ENCODE measurements at places on chromosomes 4 and X.

DNA sequence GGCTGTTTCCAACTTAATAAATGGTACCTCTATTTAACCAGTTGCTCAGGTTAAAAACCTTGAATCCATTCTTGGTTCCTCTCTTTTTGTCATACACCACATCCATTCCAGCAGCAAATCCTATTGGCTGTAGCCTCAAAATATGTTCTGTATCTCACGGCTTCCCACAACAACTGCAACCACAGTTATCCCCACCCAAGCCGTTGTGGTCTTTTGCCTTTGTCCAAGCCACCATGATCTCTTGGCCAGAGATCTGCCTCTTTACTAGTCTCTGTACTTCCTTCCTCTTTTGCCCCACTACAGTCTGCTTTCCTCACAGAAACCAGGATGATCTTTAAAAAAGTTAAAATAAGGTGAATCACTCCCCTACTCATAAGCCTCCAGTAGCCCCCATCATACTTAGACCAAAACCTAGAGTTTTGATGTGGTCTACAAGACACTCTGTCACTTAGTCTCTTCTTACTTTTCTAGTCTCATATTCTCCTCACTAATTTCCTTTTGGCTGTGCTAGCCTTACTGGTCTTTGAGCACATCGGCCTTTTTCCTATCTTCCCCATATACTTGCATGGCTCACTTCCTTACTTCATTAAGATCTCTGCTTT is 10.3 kb downstream of the MAOA start:
- no peak for DNase-seq

DNA sequence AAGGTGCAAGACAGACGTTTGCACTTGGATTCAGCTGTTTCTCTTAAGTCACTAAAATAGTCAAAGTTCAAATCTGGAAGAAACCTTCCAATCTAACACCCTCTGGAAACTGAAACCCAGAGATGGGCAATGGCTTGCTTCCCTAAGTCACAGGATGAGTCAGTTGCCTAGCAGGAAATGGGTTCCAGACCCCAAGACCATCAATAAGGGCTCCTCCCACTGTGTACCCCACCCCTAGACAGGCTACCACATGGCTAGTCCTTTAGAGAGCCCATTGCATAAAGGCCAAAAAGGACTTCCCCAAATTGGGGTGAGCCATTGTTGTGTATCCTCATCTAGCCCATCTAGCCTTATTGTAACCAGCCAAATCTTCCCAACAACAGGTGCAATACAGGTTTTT is 216.2 kb downstream of the HS6ST2 start:
- no peak for DNase-seq

DNA sequence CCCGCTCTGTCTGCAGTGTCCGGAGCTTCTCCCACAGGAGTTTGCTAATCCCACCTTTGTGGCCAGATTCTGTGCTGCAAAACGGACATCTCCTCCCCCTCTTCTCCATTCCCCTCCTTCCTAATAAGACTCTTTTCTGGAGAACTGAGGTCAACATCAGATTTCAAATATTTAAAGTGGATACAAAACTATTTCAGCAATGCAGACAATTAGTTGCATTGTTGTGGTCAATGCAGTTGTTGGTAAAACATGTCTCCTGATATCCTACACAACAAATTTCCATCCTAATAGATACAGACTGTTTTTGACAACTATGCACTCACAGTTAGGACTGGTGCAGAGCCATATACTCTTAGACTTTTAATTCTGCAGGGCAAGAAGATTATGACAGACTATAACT is 5.1 kb upstream of the MCUB start:
- no peak for DNase-seq

- DNase-seq: no peak
Observed at GRCh38 chr4:148126825-148127224, 315.4 kb downstream of the NR3C2 start.

DNA sequence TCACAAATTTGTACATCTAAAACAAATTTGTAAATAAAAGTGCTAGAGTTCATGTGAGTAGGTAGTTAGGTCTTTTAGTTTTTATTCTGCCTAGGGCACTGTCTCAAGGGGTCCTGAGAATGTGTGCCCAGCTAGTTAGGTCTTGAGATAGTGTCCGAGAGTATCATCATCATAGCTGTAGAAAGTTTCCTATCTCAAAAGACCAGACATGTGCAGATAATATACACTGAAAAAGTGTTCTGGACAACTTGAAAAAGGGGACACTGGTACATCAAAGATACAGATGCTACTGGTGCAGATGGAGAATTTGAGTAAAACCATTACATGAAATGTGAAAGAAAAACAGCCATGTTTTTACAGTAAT is 1.8 kb upstream of the ZCCHC4 start:
- no peak for DNase-seq

DNA sequence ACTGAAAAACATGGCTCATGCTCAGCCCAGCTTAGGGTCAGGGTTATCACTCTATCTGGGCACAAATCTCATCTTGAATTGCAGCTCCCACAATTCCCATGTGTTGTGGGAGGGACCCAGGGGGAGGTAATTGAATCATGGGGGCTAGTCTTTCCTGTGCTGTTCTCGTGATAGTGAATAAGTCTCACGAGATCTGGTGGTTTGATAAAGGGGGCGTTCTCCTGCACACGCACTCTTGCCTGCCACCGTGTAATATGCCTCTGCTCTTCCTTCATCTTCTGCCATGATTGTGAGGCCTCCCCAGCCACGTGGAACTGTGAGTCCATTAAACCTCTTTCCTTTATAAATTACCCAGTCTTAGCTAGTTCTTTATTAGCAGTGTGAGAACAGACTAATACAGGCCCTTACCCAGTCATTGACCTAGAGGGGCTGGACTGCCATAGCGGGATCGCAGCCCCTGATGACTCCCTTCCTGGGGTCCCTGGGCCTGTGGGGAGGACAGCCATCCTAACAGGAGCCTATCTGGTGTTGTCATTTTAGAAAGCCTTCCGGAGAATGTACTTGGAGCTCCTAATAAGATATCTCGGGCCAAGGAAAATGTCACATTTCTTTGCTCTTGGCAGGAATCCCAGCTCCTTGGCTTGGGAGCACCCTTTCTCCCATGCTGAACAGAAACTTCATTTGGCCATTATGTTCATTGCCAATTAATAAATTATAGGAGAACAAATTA is 112.6 kb downstream of the PHKA2 start:
- DNase-seq: no peak

DNA sequence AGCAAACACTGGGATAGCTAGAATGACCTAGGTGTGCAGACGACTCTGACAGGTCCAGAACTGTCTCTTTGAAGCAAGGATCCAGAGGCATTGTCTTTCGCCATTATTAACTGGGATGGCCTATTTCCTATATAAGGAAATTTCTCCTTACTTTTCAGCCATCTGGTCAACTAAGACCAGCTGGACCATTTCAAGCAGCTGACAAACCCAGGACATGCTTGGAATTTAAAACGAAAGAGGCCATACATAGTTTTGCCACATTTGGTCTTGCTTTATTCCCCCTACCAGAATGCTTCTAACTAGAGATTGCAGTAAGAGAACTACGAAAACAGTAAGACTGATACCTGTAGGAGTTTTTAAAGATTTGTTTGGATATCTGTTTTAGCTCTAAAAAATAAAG is 87.0 kb downstream of the GLRA2 start:
- no peak for DNase-seq

DNA sequence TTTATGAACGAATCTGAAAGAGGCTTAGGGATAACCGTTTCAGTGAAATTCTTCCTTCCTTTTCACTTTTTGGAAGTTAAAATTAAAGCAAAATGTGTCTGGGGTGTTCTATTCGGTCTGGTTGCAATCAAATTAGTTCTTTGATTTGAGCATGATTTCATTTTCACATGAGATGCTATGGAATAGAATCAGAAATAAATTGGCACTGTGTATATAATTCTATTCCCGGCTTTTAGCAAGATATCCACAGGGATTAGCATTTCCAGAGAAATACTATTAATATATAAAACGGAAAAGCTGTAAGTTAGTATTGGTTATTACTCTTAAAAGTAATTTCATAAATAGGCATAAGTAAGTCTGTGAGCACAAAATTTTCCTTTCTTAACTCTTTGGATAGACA is 1676.8 kb upstream of the PCDH7 start:
- no peak for DNase-seq

DNA sequence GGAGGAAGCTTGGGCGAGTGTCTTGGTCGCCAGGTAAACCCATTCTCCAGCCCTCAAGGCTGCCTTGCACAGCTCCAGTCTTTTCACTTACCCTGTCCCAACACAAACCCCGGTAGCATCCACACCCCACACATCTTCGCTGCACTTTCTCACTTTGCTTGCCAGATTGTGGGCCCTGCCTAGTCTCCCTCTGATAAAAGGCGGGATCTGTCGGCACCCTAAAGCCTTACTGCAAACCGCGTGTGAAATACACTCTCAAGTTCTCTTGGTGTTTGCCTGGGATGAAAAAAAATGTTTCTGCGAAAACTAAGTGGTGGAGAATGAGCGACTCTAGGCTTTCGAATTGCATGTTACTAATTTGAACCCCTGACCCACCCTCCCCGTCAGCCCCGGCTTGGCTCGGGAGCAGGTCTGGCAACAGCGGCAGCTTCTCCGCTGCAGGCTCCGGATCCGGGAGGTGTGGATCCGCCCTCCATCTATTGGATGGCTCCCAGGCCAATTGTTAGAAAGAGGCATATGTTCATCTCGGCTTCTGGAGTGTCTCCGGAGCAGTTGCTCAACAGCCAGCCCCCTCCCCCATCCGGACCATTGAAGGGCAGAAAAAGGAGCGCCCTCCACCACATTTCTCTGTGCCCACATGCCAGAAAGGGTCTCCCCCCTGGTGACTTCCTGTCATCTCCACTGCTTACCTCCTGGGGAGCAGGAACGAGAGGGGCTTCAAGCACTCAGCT is 3.0 kb upstream of the CITED1 start:
- DNase-seq: peak; percentile 48

DNA sequence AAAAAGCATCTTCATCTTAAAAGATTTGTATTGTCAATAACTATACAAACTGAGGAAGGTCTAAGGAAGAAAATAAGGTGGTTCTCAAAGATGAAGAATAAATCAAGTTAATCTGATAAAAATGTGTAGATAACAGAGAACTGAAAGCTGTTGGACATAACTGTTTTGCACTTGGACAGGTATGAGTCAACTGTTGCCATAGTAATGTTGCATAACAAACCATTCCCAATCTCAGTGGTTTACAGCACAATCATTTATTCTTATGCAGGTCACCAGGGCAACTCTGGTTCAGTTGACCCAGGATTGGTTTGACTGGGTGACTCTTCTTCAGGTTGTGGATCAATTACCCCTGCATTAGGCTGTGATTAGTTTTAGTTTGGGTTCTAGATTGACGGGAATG is 2197.7 kb downstream of the ARAP2 start:
- DNase-seq: no peak

- DNase-seq: no peak
Observed at GRCh38 chr4:154595807-154596206, 5.3 kb upstream of the FGA start.

- no peak for DNase-seq
Observed at GRCh38 chrX:106933538-106933961, 13.3 kb downstream of the CLDN2 start.

- no peak for DNase-seq
Observed at GRCh38 chrX:151393514-151393913, 3.5 kb upstream of the VMA21 start.
